ENCODE measurements at places on chromosomes 3 and 15.

DNA sequence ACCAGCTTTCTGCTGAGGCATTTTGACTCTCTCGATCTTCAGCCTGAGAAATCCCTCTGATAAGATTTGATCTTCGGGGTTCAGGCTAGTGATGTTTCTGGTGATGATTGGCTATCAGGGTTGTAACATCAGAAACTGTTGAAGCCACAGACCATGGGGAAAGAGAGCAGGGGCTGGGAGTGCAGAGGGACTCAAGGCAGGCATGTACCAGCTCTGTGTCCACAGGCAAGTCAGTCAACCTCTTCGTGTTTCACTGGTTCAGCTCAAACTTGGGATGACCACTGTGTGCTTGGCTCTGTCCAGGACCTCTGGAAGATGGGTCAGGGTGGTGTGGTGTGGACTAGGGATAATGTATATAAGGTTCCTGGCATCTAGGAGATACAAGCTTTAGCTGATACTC is 116.5 kb downstream of the EEFSEC start:
- DNase-seq = no peak

- no peak for DNase-seq
Observed at GRCh38 chr3:14258906-14259904, 80.6 kb downstream of the LSM3 start.

DNA sequence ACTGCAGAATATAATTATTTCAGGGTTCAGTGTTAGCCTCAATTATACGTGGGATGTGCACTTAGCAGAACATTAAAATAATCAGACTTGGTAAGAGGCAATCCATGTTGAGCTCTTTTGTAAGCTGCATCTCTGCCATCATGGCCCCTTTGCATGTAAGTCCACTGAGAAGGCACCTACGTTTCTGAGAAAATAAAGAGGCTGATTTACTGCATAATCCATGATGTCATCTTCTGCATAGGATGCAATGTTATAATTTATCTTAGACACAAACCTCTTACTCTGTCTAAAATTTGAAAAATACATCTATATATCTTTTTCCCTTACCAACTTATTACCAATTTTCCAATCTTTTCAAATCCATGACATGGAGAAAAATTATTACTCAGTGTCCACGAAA is 1294.7 kb downstream of the ZPLD1 start:
- no peak for DNase-seq

GRCh38 chr3:38067508-38068233 is 28.7 kb downstream of the DLEC1 start:
- no peak for DNase-seq

DNA sequence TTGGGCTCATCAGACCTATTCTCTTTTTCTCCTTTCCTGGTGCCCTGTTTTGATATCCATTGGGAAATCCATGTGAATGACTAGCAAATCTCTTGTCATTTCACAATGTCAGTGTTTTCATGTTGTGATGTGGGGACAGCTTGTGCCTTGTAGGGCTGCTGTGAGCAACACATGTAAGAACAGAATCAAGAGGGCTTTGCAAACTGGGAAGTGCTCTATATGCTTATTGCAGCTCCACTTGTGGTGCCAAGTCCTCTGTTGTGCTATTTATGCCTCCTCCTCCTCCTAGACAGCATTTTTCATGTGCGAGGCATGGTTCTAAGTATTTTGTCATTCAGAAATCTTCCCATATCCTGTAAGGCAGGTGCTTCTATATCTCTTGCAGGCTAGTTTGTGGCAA is 56.4 kb downstream of the ZNF621 start:
- DNase-seq = no peak
